WERI-Rb-1 (cell line): ENCODE measurements at places on chromosomes 13 and 19.
A peak's percentile ranks its signal among the peaks of the same experiment; 100 is the strongest.

- DNase-seq: no peak
Observed at GRCh38 chr13:103568314-103568713, 502.1 kb upstream of the SLC10A2 start.

- DNase-seq: no peak
Observed at GRCh38 chr13:46961719-46962118, 64.9 kb upstream of the HTR2A start.

DNA sequence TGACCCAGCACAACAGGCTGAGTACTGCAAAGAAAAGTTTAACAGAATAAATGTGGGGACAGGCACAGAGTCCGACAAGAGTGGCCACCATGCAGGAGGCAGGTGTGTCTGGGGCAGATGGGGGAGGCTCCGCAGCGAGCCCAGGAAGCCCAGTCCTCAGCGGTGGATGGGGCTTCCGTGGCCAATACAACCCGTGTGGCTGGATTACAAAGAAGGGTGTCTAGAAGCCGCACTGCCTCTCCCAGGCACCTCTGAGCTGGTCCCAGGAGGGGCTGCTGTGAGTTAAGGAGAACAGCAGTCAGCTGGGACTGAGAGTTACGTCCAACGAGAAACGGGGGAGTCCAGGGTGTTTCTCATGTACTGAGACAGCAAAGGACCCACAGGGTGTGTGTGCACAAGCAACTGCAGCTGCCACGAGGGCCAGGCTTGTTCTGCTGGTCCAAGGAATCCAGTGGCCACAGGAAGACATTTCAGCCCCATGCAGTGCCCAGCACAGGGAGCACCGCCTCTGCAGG lies 70.2 kb downstream of the SPACA7 start:
- DNase-seq: no peak

DNA sequence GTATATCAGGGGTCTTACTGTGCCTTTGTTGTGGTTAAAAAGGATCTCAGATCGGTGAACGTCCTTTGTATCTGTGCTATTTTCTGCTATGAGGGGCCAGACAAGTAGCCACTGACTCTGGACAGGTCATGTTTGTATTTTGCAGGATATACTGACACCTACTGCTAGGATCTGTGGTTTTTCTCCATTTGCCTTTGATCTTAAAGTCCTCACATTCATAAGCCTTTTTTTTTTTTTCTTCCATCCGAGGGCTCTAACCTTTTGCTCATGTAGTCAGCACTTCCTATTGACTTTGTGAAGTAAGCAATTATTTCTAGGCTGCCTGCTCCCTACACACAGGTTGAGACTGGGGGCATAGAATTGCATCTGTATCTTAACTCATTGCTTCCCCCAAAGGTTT lies 106.2 kb downstream of the SLITRK5 start:
- DNase-seq: no peak

- no peak for DNase-seq
Observed at GRCh38 chr19:12478234-12478941, 6.2 kb downstream of the ZNF709 start.

DNA sequence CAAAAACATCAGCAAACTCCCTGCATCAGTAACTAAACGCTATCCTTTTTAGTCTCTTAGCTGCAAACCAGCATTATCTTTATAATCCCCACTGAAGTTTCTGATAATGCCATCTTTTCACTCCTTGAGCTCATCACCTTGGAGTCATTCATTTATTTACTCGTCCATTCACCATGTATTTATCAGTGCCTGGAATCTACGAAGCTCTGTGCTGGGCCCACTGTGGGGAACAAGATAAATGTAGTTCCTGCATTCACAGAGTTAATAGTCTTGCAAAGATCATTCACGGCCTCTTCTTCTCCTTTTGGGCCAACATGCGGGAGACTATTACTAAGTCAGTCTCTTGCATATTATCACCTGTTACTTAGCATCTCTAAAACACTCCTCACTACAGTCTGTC lies 89.4 kb downstream of the HS6ST3 start:
- DNase-seq: no peak

DNA sequence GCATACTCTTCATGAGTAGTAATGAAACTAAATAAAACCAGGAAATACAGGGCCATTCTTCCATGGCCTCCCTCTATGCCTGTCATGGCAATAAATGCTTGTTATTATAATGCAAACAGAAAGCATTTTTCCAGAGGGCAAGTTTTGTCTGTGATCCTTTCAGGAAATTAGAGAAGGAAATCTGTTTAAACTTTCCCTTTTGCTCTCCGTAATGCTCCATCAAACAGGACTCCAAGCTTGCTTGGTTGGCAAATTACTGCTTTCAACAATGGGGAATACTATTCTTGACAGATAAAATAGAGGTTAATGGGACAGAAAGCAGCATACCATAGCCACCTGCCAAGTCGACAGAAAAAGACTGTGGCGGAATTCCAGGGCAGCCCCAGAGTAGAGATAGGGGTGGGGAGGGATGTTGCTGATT lies 252.5 kb downstream of the LHFPL6 start:
- DNase-seq: no peak

DNA sequence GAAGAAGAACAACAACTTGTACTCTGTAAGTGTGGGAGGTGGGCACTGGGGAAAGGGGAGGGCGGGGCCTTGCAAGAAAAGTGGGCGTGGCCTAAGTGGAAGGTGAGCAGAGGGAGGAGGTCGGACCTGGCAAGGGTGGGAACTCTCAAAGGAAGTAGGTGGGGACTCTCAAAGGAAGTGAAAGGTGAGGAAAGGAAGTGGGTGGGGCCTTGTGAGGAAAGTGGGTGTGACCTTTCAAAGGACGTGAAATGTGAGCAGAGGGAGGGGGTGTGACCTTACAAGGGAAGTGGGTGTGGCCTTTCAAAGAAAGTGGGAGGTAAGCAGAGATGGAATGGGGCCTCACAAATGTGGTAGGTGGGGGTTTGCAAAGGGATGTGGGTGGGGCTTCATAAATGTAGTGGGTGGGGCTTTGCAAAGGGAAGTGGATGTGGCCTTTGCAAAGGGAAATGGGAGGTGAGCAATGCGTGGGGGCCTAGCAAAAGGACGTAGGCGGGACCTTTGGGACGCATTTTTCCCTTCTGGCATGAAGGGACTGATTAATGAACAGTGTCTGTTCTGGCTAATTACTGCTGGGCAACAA lies 25.9 kb downstream of the ACSBG2 start:
- DNase-seq: peak; percentile 40

- no peak for DNase-seq
Observed at GRCh38 chr13:50123515-50123861, 108.2 kb downstream of the KCNRG start.

- DNase-seq: no peak
Observed at GRCh38 chr13:73061876-73062275, 3.1 kb downstream of the KLF5 start.

DNA sequence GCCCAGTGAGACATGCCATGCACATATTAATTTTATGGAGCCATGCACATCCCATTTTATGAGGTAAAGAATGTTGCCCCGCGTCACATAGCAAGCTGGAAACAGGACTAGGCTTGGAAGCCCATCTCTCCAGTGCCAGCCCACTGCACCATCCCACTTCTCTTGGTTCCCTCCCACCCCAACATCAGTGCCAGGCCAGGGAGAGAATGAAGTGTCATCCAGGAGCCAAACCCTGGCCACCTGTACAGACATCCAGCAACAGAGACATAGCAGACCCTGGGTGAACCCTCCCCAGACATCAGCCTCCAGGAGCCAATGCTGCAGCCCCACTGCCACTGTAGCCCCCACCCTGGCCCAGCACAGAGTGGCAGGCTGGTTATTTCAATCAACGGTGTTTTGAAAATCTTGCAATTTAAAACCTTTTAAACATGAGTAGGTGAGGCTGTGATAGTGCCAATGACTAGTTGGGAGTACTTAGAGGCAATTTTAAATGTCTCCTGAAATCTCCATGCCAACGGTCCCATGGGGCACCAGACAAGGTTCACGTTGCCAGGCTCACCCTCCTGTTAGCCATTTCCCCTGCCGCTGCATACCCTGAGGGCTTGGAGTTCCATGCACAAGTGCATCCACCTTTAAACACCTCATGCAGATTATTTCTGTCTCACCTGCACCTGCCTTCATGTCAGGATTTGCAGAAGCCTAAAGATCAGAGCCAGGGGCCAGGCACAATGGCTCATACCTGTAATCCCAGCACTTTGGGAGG lies 34.7 kb downstream of the VSTM2B start:
- DNase-seq: no peak

DNA sequence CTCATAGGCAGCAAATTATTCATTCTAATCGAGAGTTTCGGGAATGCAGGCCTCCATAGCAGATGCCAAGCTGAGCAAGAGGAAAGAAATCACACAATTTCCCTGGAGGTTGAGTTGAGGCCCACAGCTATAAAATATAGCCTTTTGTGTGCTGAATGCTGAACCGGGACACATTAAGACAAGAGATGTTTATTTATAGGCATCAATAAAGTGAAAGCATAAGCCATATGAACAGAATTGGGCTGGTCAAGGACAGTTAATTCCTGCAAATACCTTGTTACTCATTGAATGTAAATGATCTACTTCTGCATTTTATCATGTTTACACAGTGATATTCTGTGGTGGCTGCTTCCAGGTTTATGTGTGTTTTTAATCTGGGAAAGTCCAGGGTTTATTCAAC lies 461.7 kb downstream of the KLF12 start:
- DNase-seq: no peak

- DNase-seq: no peak
Observed at GRCh38 chr19:14433554-14434501, 722 bp downstream of the PKN1 start.

- no peak for DNase-seq
Observed at GRCh38 chr19:310141-310651, 19.0 kb upstream of the PLPP2 start.

- DNase-seq: peak; percentile 69
Observed at GRCh38 chr13:32019612-32020233, 11.9 kb upstream of the FRY start.

DNA sequence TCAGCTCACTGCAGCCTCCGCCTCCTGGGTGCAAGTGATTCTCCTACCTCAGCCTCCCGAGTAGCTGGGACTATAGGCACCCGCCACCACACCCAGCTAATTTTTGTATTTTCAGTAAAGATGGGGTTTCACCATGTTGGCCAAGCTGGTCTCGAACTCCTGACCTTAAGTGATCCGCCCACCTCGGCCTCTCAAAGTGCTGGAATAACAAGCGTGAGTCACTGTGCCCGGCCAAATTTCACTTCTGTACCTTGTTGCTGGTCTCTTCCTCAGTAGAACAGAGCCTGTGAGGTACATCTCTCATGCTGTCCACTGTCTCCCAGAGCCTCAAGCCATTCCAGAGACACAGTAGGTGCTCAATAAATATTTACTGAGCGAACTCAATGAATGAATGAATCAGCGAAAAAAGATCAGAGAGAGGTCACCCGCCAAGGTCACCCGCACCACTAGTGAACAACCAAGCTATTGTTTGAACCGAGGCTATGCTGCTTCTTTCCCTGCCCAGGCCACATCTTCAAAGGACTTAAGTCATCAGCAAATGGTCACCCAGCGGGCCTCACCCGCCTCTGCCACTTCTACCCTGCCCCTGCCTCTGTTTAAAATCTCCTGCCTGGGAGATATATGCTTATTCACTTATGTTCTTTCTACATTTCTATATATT lies 9.3 kb downstream of the TMEM143 start:
- no peak for DNase-seq

DNA sequence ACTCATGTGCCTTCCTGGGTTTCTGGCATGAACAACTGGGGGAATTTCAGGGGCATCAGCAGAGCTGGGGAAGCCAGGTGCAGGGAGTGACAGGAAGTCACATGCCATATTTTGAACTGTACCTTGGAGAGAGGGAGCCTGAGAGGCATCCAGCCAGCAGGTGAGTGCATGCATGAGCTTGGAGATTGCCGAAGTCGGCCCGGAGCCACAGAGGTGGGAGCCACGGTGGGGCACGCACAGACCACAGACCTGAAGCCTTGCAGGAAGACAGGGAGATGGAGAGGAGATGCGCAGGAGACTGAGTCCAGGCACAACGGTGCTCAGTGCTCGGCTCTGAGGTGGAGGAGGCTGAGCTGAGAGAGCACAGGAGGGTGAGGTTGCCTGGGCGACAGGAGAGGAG lies 55.1 kb downstream of the CDADC1 start:
- no peak for DNase-seq

GRCh38 chr19:43731846-43732245 lies 16.0 kb downstream of the IRGC start:
- no peak for DNase-seq

- no peak for DNase-seq
Observed at GRCh38 chr19:30095171-30095570, 153.1 kb downstream of the URI1 start.

- no peak for DNase-seq
Observed at GRCh38 chr19:13579388-13580060, 73.2 kb upstream of the CACNA1A start.

GRCh38 chr13:41018602-41018948 lies 541 bp downstream of the ELF1 start:
- no peak for DNase-seq

DNA sequence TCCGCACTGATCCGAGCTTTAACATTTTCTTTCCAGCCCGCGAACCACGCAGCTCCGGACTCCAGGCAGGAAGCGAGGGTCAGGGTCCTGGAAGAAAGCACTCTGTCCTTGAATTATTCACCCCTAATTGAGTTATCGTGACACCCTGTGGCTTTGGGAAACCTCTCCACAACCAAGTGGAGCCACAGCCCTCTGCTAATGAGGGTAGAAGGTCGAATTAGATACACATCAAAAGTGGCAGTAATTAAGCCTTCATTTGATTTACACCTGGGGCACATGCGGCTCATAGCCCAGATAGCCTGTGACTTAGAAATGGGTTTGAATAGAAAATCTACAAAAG lies 15.9 kb upstream of the RNF17 start:
- DNase-seq: no peak

DNA sequence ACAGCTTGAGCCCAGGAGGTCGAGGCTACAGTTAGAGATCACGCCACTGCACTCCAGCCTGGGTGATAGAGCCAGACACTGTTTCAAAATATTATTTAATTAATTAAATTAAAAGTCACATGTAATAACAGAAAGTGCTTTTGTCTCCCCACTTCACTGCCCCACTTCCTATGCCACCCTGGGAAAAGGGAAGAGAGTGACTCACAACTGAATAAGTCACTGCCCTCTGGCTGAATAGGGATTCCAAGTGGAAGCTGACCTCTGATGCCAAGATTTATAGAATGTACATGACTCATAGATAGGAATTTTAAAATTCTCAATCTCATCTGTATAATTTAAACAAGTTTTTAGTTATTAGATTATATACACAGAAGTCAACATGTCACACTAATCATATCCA lies 22.2 kb upstream of the ERVV-1 start:
- DNase-seq: no peak

GRCh38 chr19:15456871-15457700 lies 7.3 kb downstream of the RASAL3 start:
- DNase-seq: peak; percentile 49

DNA sequence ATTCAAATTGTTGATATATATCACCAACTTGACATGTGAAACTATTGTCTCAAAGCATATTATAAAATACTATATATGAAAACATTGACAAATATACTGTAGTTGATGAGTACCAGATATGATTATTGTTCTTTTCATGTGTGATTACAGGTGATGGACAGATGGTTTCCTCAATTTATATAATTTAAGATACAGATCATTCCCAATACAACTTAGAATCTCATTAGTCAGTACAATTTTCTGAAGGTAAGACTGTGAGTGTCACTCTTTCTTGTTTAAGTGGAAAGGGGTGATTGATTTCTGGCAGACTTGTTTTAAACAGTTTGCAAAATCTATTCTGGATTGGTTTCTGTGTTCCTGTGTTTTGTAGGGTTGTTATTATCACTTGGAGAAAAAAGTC lies 498.8 kb downstream of the IRS2 start:
- no peak for DNase-seq
